HEK293T (cell line): ENCODE measurements at places on chromosomes 4 and X.
A peak's percentile ranks its signal among the peaks of the same experiment; 100 is the strongest.

DNA sequence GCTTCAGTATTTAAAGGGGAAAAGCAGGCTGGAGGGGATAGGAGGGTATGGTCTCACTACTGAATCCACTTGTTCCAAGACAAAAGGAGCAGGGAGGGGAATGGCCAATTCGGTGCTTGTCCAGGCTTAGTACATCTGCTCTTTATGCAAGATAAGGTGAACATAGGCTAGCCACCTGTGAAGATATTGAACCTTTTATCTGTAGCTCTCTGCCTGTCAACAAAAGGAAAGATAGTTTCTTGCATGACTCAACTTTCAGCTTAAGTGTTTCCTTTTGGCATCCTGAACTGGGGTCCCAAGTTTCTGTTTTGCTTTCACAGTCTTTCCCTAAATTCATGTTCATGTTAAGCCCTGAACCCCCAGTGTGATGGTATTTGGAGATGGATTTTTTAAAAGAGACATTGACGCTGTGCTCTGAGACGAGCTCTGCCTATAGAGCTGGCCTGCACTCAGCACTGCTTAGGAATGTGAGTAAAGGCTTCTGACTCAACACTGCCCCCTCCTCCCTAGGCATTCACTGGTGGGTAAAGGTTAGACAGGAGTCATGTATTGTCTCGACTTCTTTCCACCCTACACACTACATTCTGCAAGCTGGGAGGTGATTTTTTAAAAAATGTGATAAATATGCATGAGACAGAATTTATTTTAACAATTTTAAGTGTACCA, 28.2 kb downstream of the FAM149A start:
- peak; percentile 18 for DNase-seq

DNA sequence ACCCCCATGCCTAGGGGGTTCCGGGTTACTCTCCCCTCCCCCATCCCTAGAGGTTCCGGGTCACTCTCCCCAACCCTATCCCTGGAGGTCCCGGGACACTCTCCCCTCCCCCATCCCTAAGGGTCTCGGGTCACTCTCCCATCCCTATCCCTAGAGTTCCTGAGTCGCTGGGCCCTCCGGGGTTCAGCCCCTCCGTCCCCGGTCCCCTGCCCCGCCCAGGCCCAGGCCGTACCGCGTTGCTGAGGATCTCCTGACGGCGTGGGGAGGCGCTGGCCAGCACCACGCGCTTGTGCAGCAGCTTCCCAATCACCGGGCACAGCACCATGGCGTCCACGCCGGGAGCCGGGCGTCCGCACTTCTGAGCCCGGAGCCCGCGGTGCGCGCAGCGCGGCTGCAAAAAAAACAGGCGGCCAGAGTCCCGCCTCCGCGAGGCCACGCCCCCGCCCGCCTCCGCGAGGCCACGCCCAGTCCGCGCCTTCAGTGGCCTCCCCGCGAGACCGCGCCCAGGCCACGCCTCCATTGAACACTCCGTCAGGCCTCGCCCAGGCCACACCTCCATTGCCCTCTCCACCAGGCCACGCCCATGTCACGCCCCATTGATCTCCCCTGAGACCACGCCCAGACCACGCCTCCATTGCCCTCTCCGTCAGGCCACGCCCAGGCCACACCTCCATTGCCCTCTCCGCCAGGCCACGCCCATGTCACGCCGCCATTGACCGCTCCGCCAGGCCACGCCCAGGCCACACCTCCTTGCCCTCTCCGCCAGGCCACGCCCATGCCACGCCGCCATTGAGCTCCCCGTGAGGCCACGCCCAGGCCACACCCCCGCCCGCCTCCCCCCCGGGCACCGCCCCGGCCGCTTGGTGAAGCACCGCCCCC, at the start of gene ASMTL:
Gene ASMTL, minus strand, starts transcription at position 394 of the 879 bp plus-strand sequence. Its CDS starts 69 bp downstream, at position 325.
- DNase-seq = peak; percentile 99

GRCh38 chr4:70712150-70712549, 9.6 kb upstream of the RUFY3 start:
- no peak for DNase-seq

- no peak for DNase-seq
Observed at GRCh38 chr4:61468024-61468720, 268.0 kb downstream of the ADGRL3 start.

DNA sequence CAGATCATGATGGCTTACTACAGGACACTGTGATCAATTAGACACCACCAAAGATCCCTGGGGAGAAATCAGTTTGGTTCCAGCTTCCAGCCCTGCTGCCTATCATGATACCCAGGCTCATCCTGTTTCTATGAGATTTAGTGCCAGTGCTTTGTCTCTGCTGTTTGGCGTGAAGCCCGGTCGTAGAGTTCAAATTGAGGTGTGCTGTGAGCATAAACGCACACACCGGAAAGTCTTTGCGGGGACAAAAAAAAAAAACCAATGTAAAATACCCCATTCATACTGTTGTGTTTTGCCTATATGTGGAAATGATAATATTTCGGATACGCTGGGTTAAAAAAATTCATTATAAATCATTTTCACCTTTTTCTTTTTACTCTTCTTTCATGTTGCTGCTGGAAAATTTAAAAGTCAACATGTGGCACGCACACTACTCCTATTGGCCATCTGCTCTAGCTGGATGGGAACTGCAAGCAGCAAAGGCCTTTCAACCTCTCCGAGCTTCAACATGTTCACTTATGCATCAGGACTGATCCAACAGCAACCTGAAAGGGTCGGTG, 607 bp upstream of the DKC1 start:
- DNase-seq = no peak

DNA sequence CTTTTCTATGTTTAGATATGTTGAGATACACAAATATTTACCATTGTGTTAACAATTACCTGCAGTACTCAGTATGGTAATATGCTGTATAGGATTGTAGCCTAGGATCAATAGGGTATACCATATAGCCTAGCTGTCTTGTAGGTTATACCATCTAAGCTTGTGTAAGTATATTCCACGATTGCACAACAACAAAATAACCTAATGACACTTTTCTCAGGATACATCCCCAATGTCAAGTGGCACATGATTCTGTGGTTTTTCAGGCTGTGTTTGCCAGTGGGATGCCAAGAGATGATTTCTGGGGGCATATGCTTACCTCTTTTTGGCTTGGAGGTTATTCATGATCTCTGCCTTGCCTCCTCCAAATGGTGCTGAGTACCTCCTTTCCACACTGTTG, 247.2 kb upstream of the CENPE start:
- DNase-seq = no peak

DNA sequence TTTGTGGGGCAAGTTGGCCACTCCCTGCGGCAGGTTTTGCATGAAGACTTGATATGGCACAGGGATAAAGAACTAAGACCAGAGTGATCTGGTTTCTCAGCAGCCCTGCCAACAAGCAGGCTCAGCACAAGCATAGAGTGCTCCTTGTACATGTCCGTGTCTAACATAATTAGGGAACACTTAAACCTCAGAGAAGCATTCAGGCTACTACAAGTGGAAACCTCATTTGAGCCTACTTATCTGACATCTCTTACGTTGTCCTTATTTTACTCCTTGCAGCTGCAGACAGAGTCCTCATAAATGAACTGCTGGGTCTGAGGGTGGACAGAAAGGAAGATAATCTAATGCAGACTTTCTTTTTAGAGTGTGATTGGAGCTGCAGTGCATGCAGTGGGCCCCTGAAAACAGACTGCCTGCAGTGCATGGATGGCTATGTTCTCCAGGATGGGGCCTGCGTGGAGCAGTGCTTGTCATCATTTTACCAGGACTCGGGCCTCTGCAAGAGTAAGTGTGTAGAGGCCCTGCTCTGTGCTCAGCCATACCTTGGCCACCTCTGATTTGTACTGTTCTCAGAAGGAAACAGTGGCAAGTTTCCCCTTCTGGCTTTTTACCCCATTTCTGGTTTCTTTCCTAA, 179.1 kb upstream of the ANXA3 start:
- no peak for DNase-seq

DNA sequence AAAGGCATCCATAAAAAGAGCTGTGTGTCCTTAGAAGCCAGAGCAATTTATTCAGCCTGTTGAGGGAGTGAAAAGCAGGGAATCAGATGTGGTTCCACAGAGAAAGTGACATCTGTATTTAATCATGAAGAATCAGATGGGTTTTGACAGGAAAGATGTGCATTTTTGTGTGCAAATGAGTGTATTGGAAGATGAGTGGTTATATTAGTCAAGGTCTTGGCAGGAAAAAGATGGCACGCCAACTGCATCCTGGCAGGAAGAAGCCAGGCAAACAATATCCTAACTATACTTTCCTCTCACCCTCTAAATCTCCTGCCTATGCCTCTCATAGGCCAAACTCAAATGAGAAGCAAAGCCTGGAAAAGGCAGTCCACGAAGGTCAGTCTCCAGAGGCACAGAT, 59.1 kb downstream of the SCFD2 start:
- DNase-seq = no peak

- no peak for DNase-seq
Observed at GRCh38 chr4:133316909-133317308, 167.8 kb downstream of the PCDH10 start.

DNA sequence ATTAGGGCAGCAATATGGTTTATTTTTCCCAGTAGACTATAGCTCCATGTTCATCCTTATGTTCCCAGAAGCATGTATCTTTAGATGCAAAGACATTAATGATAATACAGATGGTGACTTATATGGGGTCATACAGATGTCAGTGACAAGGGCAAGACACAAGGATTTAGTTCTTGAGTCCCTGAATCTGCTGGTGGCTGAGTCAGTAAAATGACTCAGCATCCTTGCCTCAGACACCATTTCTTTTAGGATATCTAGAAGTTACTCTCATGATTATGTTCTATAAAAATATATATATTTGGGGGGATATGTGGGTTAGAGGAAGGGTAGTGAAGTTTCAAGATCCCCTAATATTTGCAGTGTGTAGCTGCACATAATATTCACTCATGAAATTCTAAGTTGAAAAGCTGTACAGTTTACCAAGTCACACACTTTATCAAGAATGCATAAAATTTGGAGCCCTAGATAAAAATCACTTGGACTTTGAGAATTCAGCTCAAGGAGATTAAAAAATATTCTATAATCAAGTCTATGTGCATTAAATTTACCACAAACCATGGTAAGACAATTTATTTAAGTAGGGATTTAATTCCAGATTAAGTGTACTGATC, 101.9 kb downstream of the LNX1 start:
- DNase-seq = no peak

- DNase-seq = no peak
Observed at GRCh38 chr4:77352192-77352591, 195.2 kb downstream of the CCNG2 start.

DNA sequence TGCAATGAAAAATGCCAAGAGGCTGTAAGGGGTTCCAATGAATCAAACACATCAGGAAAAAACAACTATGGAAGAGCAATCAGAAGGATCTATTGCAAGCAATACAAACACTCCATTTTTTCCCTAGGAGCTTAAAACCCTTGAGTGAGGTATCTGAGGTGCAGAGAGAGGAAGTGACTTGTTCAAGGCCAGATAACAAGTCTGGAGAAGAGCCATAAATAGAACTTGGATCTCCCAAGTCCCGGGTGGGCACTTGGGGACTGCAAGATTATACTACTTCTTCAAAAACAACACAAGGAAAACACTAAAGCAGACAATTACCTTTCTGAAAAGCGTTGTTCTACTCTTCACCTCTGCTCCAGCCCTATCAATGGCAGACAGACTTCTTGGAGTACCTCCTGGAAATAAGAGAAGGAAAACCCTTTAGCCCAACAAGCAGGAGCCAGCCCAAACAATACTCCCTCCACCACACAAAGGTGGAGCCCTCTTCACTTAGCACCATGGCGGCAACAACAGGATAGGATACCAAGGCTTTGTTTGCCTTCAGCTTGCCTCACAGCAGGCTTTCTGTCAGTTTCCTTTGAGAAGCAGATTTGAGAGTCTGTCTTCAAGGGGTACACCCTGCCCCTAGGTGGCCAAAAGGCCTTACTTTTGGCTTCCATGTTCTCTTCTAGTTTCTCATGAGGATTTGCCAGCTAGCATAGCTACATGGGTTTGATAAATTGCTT, 26.0 kb downstream of the AIFM1 start:
- DNase-seq = no peak

DNA sequence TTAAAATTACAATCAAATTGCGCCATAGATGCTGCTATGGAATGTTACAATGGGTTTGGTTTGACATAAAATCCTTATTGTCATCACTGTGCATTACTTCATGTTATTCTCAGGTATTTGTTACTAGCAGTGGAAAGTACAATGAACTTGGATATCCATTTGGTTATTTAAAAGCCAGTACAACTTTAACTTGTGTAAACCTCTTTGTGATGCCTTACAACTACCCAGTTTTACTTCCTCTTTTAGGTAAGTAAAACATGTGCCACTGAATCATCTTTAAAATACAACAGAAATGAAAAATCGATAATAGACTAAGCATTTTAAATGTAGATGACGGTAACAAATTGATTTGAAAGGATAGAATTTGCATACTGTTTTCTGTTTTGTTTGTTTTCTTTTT, 35.6 kb downstream of the INTS6L start:
- no peak for DNase-seq

DNA sequence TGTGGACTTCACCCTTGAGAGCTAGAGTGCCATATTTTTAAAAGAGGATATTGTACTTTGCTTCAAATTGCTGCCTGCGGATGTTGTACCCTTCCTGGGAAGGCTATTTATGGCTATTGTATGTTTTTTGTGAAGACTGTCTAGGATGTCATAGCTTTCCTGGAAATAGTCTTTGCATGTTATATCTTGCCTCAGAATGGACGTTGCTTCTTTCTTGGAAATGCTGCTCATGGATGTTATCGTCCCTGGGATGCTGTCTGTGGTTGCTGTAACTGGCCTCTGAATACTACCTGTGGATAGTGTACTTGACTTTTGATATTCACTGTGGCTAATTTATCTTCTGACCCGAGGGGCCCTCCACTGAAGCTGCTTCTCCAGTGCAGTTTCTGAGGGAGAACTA, 146.8 kb downstream of the ENOX2 start:
- DNase-seq = no peak

DNA sequence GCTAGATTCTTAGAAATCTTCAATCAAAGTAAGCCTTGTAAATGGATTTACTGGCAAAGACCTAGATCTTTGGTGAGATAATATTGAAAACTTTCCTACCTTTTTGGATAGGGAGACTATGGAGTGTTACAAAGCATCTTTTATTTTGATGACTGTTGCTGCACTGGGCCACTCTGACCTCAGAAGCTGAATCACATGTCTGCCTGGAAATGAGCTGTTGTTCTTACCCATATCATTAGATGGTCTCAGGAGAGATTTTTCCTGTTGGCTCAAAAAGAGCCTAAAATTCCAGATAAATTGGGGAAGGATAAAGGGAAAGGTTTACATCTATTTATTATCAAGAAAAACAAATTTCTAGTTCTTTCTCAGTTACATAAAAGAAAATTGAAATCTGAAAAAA, 127.5 kb upstream of the BMP3 start:
- no peak for DNase-seq

DNA sequence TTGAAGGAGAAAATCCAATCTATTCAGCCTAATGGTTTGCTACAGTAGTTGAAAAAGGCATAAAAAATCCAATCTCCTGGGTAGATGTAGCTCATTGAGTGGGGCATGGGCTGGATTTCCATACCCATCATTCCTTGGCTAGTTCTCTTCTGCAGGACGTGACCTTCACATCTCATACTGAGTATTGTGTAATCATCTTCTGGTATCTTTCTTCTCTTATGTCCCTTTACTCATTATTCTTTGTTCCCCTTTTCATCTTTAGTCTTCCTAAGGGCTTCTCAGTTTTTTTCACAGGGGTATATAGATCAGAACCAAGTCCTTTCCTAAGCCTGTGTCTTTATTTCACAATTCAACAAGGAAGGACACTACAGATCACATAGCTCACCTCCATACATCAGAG, 727.6 kb upstream of the MAGEB2 start:
- DNase-seq = no peak

- DNase-seq = no peak
Observed at GRCh38 chr4:6710282-6710681, 617 bp upstream of the MRFAP1L1 start.
